Activated CD8-positive, alpha-beta memory T cell treated with anti-CD3 and anti-CD28 coated beads, Interleukin-2, amount 50 U/mL, for 48 hours (primary cell): ENCODE measurements at places on chromosomes 5 and 9.
A peak's percentile ranks its signal among the peaks of the same experiment; 100 is the strongest.

GRCh38 chr9:18864516-18864915, 168.5 kb downstream of the SAXO1 start:
- DNase-seq, result no peak

DNA sequence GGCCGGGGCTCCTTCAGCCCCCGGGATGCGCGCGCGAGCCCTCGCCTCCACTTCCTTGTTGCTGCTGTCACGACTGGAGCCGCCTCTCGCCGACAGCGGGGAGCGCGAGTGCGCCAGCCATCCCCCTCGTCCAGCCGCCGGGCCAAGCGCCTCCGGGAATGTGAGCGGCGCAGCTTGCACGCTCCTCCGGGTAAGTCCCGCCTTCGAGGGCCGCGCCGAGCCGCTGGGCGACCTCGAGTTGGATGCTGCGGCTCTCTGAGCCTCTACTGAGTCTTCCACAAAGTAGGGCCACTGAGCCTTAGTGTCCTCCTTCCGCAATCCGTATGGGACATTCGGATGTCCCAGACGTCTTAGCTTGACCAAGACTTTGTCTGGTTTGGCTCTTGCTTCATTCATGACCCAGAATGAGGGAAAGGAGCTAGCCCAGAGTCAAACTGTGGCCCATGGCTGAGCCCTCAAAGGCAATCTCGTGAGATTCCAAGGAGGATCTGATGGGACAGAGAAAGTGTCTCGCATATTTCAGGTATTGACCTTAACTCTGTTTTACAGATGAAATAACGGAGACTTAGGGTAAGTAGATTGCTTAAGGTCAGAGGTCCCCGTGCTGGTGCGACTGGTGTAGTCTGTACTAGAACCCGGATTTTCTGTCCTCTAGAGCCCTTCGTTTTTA, 586 bp downstream of the HMGXB3 start:
- DNase-seq, result peak; percentile 79

DNA sequence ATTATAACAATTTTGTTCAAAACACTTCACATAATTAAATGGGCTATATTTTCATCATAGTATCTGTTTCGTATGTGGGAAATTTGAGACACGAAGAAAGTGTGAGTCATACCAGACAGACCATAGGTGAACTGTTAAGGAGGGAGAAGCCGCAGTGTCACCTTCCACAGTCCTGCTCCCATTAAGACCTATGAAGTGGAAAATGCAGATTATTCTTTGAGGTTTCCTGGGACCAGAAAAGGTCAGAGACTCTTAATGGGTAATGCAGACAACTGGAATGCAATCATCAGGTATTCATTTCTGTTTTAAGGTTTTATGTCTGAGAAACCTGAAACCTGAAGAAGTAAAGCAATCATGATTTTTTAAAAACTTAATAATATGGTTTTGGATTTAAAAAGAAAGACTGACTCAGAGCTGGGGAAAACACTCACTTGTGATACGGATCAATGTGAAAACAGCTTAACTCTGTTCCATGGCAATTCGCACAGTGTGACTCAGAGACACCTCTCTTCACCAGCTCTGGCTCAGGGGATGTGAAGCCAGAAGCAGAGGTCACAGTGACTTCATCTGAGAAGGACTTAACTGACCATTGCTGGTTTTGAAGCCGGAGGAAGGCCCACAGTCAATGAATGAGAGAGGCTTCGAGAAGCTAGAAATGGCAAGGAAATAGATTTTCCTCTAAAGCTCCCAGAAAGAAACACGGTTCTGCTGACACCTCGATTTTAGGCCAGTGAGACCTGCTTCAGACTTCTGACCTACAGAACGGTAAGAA, 17.2 kb upstream of the GCNT1 start:
- peak; percentile 70 for DNase-seq

DNA sequence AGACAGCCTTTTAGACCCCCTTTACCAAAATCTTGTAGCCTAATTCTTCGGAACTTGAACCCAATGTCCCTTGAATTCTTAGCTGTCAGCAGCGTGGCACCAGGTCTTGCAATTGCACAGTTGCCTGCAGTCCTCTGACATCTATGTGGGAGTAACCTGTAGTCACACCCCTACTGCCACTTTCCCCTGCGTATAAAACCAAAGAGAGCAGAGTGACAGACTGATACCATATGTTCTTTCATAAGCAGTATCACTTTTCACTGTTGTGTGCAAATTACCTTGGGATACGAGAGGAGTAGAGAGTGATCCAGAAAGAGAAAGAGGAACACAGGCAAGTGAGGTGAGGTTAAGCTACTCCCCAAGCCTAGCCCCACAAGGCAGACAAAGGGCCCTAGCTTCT, 364.3 kb upstream of the ADAMTSL1 start:
- DNase-seq, result no peak

GRCh38 chr5:179595916-179596315, 27.6 kb downstream of the HNRNPH1 start:
- no peak for DNase-seq

- DNase-seq, result no peak
These were observed 17.5 kb upstream of the JAK2 start for GRCh38 chr9:4967523-4967922.

DNA sequence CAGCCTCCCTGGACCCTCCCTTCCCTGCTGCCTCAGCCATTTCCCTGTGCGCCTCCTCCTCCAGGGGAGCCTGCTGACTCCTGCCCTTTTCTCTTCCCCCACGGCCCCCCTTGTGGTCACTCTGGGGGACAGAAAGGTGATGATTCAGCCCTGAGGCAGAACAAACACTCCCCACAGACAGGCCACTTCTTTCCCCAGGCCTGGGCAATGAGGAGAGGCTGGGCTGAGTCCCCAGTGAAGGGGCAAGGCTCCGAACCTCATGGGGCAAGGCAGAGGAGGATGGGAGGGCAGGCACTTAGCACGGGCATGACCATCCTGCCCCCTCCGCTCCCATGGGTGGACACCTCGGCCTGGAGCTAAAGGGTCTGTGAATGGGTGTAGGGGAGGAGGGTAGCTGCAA, 21.0 kb downstream of the CSF1R start:
- DNase-seq, result no peak

DNA sequence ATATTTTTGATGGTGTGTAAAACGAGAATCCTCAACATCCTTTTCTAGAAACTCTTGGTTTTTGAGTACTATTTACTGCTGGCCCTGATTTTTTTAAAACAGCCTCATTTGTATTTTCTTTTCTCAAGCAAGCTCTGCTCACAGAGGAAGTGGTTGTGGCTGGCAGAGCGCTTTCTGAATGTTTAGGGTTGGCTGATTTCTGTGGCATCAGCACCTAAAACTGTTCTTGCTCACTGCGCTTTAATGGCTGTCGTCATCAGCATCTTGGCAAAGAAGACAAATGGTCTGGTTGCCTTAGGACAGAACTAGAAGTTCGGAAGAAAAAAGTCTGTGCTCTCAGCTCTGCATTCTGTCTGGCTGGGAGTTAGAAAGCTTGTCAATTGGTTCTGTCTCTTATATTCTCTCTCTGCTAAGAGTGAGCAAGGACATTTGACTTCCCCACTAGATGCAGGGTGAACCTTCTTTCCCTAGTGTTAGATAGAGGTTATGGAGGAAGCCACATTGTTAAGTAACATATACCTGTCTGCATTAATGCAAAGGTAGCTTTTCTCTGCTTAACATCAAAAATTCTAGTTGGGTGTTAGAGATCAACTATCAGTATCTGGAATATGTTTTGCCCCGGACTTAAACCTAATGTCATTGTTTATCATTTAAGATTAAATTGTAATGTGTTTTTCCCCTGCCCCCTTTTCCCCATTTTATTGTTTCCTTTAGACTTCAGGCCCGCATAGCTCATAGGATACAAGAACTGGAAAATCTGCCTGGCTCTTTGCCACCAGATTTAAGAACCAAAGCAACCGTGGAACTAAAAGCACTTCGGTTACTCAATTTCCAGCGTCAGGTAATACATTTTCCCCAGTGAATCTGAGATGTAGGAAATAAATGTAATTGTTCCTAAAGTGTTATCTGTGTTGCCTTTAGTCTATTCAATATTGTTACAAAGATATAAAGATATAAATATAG, 39.0 kb downstream of the SMARCA2 start:
- DNase-seq, result peak; percentile 63

- DNase-seq, result peak; percentile 91
These were observed 7.9 kb downstream of the CCL21 start for GRCh38 chr9:34701769-34702736.

GRCh38 chr5:175921061-175921730, 46.9 kb downstream of the THOC3 start:
- no peak for DNase-seq
